Foreskin fibroblast (primary cell): ENCODE measurements at places on chromosomes 16 and 17.

DNA sequence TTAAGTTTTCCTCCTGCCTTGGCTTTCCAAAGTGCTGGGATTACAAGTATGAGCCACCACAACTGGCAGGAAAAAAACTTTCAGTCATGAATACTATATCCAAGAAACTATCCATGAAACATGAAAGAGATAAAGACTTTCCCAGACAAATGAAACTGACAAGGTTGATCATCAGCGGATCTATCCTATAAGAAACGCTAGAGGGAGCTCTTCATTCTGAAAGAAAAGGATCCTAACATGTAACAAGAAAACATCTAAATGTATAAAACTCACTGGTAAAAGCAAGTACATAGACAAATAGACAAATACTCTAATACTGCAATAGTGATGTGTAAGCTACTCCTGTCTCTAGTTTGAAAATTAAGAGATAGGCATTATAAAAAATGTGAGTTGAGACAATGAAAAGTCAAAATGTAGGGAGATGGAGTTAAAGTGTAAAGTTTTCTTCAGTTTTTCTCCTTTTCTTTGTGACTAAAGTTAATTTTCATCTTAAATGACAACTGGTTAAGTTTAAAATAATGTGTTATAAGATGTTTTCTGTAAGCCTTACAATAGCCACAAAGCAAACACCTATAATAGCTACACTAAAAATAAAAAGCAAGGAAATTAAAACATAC lies 79.6 kb upstream of the TEKT1 start:
- peak; percentile 35 for DNase-seq

DNA sequence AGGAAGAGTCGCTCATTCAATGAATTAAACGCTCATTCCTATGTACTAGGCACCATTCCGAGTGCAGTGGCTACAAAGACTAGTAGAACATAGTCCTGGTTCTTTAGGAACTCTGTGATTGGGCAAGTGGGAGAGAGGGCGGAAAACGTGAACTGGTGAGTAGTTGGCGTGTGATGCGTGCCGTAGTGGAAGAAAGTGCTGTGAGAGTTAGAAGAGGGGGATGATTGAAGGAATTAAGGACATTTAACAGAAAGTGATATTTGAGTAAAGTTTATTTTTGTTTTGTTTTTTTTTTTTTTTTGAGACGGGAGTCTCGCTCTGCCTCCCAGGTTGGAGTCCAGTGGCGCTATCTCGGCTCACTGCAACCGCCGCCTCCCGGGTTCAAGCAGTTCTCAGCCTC lies 7.9 kb upstream of the SLFN14 start:
- DNase-seq: peak; percentile 71

GRCh38 chr17:72614871-72615626 lies 477.4 kb downstream of the SLC39A11 start:
- DNase-seq: no peak

- DNase-seq: peak; percentile 66
Observed at GRCh38 chr16:56603589-56603988, 4.8 kb upstream of the MT2A start.

DNA sequence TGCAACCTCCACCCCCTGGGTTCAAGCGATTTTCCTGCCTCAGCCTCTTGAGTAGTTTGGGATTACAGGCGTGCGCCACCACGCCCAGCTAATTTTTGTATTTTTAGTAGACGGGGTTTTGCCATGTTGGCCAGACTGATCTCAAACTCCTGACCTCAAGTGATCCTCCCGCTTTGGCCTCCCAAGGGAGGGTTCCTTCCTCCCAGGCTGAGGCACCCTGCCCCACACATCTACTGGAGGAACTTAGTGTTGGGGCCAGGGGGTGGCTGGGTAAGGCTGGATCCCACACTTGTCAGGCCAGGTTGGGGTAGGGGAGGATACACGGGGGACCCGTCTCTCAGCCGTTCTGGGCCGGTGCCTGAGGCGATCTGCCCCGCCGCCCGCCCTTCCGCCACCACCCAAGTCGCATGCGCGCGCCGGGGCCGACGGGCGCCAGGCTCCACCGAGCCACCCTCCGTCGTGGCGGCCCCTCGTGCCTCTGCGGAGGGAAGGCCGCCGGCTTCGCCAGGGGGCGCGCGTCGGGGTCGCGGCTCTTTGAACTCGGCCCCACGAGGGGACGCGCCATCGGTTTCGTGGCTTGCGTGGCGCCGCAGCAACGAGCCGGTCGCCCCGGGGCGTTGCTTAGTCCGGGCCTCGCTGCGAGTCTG lies 15.9 kb downstream of the GRB7 start:
- no peak for DNase-seq

DNA sequence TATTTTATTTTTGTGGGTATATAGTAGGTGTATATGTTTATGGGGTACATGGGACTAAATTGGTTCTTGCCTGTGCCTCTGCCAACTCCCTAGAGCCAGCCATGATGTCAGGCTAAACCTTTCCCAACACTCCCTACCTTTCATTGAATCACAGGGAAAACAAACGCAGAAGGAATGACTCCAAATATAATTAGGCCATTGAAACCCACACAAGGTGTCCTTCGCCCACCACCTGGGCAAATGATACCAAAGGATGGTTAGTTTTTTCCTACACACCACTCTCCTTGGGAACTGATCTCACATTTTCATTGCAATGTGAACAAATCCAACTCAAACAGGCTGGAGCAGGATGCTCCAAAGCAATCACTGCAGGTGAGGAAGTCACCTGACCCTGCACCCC lies 27.5 kb downstream of the WSB1 start:
- DNase-seq: no peak

DNA sequence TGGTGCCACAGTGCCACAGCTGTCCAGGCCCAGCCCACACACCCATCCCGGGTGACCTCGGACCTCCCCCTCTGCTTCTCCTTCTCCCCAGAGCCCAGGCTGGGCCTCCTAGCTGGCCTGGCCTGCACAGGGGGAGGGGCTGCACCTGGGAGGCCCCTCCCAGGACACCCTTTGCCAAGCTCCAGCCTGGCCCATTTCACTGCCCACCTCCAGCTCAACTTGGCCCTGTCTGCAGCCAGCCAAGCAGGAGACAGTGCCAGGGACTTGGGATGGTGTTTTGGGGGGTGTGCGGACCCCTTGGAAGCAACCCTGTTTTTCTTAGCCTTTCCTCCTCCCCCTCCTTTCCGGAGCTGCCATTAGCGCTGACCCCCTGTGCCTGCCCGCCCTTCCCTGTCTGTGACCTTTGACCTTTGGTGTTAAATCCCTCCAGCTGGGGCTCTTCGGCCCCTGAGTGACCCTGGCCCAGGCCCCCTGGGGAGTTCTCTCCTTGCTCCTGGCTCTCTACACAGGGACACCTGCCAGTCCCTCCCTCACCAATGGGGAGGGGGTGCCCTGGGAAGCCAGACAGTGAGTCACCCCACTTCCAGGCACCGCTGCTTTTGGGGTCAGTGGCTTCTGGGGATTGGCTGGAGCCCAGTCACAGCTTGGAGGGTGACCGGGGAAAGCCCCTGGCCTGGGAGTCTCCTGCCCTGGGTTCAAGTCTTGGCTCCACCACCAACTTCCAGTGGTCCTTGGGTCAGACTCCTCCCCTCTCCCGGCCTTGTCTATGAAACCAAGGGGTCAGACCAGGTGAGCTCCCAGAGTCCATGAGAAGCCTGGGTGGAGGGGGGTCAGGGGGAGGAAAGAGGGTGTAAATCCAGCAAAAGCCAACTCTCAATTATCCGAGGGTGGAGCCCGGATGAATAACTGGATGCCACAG lies 1.9 kb downstream of the GLIS2 start:
- DNase-seq: peak; percentile 50

DNA sequence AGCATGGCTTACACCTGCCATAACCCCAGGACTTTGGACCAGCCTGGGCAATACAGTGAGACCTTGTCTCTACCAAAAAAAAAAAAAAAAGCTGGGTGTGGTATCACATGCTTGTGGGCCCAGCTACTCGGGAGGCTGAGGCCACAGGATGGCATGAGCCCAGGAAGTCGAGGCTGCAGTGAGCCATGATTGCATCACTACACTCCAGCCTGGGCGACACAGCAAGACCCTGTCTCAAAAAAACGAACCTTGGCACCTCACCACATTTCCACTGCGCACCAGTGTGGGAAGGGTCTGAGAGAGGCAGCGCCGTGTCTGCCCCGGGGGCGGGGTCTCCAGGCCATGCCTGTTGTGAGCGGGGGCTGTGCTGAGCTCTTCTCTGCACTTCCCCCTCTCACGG lies 6.3 kb downstream of the ACSF3 start:
- DNase-seq: peak; percentile 26

DNA sequence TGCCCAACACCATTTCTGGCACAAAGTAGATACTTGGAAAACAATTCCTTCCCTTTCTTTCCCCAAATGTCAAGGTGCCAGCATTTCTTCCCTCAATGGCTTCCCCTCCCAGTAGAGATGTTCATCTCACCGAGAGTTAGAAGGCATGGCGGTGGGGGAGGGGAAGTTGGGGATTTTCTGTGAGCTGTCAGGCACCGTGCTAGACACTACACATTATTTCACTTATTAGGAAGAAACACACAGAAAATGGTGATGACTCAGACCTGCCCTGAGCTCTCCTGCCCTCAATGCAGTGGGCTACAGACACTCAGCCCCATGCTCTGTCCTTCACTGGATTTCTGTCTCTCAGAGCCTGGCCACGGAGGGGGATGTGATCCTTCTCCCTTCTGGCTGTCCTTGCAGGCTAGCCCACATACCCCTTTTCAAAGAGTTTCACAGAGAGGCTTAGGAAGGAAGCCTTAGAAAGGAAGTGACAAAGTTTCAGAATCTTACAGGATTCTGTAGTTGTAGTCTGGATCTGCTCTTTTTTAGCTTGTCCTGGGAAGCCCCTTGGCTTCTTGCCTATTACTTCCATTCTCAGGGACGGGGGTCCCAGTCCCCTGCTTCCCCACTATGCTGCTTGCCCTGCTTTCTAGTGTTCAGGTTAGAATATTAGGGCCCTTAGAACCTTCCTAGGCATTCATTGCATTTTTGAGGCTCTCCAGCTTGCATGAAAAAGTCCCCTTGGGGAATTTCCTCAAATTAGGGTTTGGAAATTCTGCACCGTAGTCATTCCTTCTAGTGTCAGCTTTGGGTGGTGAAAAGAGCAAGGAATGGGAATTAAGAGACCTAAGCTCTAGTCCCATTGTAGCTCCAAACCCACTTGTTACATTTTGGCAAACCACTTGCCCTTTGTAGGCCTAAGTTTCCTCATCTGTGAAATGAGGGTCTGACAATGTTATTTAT lies 12.2 kb upstream of the CCL5 start:
- DNase-seq: no peak

- no peak for DNase-seq
Observed at GRCh38 chr17:35627417-35627816, 40.3 kb downstream of the AP2B1 start.

GRCh38 chr16:30623536-30624283 lies 13.5 kb upstream of the ZNF689 start:
- no peak for DNase-seq

DNA sequence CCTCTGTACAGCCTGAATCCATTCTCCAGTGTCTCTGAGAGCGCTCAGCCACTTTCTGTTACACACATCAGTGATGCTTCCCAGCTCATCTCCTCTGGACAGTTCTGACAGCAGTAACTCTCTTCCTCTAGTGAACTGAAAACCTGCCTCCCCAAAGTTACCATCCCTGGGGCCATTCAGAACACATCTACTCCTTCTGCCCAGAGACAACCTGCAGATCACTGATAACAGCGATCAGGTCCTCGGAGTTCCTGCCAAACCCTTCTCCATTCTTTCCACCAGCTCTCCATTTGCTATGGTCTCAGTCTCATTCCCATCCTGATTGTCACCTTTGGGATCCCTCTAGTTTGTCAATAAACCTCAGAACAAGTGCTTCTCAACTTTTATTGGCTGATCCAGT lies 7.3 kb downstream of the ZZEF1 start:
- DNase-seq: no peak

GRCh38 chr17:47713980-47714700 lies 18.9 kb upstream of the TBX21 start:
- no peak for DNase-seq

DNA sequence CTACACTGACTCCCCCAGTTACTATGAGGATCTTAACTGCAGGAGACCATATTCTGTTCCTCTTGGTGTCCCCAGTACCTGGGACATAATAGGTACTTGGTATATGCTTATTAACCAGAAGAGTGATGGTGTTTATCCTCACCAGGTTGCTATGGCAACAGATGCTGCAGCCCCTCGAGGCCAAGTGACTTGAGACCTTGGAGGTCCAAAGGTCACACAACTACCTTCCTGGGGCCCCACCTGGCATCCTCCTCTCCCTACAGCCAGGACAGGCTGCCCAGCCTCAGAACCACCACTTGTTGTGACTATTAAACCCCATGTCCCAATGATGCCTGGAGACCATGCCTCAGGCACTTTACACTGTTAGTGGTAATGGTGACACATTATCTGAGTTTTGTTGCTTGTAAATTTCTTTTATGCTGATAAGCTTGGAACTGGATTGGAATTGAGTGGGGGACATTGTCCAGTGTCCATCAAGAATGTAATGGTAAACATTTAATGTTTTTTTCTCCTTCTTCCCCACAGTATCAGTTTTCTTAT lies 189.4 kb downstream of the CCDC182 start:
- no peak for DNase-seq

GRCh38 chr17:68238164-68238870 lies 9.5 kb upstream of the AMZ2 start:
- DNase-seq: no peak

DNA sequence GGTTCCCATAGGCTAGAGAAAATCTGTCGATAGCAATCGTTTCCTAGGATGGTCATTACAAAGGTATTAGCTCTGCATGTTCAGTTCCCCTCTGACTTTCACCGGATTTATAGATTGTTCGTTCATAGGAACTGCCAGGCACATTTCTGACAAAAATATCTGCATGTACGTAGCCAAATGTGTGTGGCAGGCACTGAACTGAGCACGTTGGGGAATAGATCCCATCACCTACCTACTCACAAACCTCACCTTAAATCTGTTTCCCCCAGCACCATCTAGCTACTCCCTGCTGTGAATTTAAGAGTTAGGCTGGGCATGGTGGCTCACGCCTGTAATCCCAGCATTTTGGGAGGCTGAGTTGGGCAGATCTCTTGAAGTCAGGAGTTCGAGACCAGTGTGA lies 64.5 kb upstream of the TANC2 start:
- no peak for DNase-seq

DNA sequence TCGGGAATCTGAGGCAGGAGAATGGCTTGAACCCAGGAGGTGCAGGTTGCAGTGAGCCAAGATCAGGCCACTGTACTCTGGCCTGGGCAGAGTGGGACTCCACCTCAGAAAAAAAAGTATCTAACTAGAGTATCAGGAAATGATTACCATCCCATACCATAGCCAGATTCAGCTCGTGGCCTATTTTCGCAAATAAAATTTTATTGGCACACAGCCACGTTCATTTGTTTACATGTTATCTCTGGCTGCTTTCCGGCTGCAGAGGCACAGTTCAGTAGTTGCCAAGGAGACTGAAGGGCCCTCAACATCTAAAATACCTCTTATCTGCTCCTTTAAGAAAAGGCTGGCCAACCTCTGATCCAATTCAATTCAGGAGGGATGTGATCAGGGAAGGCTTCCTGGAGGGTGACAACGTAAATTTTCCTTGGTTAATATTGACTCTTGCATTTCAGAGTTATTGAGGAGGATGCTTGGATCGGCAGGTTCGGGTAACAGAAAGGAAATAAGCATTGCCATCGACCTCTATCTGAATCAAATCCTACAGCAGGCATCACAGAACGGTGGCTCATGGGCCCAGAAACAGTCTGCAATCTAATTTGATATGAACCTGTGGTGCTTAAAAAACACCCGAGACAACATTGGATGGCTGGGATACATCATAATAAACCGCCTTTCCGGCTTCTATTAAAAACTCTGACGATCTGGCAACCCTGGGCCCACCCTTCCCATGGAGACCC lies 73.8 kb downstream of the XYLT1 start:
- DNase-seq: peak; percentile 68
